ENCODE measurements at places on chromosomes 6 and 20.

DNA sequence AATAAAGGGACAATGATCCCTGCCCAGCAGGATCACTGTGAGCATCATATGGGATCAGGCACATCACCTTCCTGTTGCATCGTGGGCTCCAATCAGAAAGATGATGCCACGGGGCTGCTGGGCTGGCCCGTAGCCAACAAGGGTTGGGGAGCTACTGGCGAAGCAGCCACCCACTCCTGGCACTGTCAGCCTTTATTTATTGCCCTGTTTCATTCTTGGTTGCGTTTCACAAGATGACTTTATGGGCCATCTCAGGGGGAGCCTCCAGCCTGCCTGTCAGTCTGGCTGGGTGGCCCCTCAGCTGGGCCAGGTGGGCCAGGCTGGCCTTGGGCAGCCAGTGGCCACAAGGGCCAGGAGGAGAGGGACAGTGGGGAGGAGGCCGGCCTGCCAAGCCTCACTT is 17.3 kb downstream of the VSTM2L start:
- DNase-seq: no peak

GRCh38 chr6:14454473-14454775 is 336.9 kb downstream of the CD83 start:
- no peak for DNase-seq

DNA sequence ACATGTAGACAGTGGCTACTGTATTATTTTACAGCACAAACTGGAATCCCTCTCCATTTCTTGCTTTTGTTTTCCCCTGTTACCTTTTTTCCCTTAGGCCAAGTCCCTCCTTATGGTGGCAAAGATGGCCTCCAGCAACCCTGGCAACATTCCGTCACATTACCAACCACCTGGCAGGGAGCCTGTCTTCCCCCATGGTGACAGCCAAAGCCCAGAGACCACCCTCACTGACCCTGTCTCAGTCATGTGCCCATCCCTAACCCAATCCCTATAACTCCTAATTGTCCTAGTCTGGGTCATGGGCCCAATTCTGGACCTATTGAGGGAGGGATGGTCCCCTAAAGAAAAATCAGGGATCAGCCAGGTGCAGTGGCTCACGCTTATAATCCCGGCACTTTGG is 27.6 kb downstream of the PARD6B start:
- DNase-seq: no peak

DNA sequence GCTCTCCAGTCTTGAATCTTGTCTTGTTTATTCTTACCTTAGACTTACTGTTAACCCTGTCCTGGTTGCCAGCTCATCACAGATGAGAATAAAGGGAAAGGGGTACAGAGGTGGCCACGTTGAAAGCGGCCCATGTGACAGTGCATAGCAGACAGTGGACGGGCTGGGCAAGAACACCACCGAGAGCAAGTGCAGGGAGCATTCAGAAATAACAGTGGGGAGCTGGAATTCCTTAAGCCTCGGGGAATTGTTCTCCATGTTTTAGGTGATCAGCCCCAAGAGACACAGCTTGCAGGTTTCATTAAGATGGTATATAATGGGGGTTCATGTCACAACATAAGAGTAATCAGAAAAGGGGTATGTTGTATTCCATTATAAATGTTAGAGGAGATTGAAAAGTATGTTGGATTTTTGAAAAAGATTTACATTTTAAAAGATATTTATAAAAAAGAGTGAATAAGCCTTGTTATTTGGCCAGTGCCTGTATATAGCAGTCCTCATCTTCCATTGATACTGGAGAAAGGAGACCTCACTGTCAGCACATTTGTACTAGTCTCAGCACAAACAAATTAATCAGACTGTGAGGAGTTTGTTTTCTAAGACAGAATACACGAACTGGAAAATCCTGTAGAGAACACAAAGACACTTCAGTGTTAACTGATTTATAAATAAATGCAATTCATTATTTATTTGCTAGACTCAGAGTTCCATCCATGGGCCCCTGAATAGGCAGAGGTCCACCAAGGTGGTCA is 35.4 kb downstream of the VAPB start:
- no peak for DNase-seq

GRCh38 chr6:34358389-34358905 is 34.0 kb downstream of the NUDT3 start:
- no peak for DNase-seq

GRCh38 chr6:132675749-132676148 is 16.8 kb upstream of the TAAR1 start:
- no peak for DNase-seq

- DNase-seq: no peak
These were observed 621.5 kb upstream of the CDH4 start for GRCh38 chr20:60630609-60631008.

DNA sequence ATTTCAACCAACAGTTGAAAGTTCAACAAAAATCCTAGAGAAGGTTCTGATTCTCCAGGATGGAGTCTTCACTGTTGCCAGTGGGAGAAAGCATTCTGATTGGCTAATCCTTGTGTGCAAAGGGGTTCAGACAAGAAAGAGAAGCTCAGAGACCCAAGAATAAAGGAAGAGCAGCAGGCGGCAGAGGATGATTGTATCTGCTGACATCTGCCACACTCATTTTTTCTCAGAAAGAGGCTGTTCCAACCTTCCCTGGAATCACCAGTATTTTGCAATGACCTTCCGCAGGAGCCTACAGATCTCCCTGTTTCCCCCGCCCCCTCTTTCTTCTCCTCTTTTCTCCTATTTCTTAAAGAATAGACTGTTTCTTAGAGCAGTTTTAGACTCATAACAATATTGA is 376.7 kb downstream of the CDH26 start:
- no peak for DNase-seq

DNA sequence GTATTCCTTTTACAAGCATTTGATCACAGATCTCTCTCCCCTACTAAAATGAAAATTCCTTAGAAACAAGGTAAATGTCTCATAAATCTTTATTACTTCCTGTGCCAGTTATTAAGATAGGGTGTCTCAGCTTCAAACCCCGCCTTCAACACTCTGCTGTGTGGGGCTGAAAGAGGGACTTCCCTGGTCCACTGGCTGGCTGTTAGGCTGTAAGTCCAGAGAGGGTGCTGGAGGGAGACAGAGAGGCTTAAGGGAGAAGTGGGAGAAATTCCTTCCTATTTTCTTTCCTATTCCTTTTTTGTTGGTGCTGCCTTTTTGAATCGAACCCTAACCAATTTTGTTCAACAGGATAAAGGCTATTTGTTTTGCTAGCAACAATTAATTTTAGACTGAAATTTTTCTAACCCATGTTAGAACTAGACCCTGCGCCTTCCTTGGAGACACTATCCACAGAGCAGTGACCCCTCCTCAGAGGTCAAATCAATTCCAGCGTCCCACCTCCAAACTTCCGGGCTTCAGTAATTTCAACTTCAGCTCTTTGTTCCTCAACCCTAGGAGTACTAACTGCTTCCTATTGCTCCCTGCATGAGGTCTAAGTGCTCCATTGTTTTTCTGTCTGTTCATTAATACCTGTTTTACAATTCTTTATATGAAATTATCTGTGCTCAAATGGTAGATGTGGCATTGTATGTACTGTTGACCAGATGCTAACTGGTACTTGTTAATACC is 207.5 kb upstream of the OPRM1 start:
- DNase-seq: no peak

GRCh38 chr6:13380761-13381160 is 52.4 kb upstream of the TBC1D7 start:
- no peak for DNase-seq

DNA sequence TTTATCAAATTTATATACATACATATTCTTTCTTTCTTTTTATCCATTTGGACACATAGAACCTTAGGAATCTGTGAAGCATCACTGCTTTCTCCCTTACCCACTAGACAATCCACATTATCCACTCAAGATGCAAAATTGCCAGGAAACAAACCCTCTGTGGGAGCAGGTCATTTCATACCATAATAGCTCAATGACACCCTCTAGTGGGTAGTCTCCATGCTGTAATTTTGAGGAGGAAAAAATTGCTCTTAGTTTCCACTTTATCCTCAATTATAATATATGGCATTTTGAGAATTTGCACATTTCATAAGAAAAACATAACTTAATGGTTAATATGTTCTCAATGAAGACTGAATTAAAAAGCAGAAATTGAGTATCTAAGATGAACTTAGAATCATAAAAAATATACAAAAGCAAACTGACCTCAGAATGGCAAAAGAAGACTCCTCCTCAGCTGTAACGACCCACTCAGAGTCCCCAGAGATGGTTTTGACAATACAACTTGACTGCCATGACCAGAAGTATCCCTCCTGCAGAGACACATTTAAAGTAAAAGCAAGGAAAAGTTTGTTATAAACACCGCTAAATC is 164.1 kb downstream of the FRK start:
- no peak for DNase-seq

GRCh38 chr6:116277124-116277523 is 2.6 kb downstream of the TSPYL1 start:
- no peak for DNase-seq

DNA sequence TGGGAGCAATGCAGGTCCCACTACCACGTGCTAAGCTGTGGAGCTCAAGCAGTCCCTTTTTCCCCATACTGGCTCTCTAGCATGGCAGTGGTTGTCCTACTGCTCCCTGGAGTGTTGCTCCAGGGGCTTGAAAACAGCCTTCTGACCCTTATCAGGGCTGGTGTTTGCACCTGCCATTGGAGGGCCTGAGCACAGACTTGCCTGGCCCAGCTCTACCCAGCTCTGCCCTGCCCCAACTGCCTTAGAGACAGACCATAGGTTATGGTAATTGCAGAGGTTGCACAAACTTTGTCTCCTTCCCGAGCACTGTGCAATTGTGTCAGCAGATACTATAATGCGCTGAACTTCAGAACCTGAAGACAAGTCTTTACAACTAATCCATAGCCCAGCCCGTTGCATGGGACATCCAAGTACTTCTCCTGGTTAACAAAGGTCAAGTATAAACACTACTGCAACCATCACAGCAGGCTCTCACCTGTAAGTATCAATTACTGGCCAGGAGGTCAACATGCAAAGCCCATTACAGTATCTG is 58.7 kb downstream of the PDSS2 start:
- no peak for DNase-seq

DNA sequence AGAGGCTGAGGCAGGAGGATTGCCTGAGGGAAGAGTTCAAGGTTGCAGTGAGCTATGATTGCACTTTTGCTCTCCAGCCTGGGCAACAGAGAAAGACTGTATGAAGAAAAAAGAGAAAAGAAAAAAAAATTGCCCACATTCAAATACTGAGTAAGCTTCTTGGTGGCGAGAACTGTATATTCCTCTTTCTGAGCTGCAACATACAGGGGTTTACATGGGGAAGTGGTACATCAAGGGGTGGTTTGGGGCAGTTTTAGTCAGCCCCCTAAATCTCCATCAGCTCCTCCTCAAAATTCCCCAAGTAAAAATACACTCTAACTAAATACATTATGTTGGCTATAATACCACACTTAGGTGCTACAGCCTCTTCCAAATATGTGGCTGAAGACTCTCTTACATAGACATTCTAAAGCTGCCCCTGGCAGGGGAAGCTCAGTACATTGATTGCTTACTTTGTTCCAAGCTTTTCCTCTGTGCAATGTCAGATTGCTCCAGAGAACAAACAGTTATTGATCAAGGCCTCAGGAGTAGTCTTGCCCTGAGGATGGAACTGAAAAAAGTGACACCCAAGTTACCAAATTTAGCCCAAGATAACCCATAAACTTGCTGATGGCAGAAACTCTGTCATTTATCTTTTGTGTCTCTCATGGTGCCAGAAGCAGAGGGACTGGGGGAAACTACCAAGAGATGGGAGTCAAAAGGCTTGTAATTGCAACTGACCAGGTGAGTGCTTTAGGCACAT is 107.4 kb upstream of the RIPOR2 start:
- no peak for DNase-seq

GRCh38 chr20:17501701-17502100 is 29.5 kb downstream of the BFSP1 start:
- DNase-seq: no peak

- no peak for DNase-seq
These were observed 25.0 kb downstream of the L3MBTL3 start for GRCh38 chr6:130043344-130043743.

DNA sequence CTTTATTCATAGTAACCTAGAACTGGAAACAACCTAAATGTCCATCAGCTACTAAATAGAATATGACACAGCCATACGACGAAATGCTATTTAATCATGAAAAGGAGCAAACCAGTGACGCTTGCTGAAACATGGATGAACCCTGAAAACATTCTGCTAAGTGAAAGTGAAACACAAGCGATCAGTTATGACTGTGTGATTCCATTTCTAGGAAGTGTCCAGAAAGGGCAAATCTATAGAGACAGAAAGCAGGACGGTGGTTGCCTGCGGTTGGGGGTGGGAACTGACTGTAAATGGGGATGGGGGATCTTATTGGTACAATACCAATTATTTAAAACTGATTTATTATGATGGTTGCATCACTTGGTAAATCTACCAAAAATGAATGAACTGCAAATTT is 126.8 kb downstream of the IPCEF1 start:
- DNase-seq: no peak

DNA sequence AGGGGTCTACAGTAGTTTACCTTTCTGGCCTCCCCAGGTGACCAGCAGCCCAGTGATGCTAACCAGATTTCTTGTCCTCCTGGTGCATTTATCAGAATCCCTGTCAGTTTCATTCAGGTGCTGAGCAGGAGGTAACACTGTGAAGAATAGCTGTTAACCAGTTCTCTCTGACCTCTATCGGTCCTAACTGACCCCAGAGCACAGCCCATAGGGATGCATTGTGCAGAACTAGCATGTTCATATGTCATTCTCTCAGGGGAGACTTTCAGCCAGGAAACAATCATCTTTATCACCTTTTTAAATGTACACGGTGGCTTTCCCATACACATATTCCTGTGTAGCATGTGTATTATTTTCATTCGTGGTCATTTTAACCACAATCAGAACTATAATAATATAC is 49.9 kb downstream of the CNR1 start:
- no peak for DNase-seq

- DNase-seq: no peak
These were observed 35.7 kb upstream of the RBL1 start for GRCh38 chr20:37131486-37131885.

- no peak for DNase-seq
These were observed 64.0 kb downstream of the QRSL1 start for GRCh38 chr6:106693418-106693817.

DNA sequence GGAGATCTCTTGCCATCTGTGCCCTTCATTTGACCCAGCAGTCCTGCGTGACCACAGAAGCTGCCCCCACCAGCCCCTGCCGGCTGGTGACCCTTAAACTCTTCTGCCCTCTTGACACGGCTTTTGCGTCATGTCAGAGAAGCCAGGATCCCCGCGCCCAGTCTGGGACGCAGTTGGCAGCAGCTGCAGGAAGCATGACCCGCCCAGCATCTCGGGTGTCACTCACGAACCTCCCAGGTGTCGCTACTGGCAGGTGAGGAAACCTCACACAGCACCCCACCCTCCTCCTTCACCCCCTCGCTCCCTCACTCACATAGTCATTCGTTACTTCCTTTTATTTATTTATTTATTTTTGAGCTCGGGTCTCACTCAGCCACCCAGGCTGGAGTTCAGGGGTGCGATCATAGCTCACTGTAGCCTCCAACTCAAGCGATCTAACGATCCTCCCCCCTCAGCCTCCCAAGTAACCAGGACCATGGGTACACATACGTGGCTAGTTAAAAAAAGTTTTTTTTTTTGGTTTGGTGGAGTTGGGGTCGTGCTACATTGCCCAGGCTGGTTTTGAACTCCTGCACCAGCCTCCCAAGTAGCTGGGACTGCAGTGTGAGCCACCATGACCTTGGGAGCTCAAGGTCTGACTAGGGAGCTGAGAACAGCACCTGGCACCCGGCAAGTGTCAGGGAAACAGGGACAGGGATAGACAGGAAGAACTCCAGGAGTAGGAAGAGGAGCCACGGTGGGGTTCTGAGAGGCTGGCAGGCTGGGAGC is 14.1 kb upstream of the SPDEF start:
- no peak for DNase-seq

- DNase-seq: no peak
These were observed 446.0 kb upstream of the IMPG1 start for GRCh38 chr6:76518443-76518842.
